ENCODE measurements at places on chromosomes 2 and 18.

DNA sequence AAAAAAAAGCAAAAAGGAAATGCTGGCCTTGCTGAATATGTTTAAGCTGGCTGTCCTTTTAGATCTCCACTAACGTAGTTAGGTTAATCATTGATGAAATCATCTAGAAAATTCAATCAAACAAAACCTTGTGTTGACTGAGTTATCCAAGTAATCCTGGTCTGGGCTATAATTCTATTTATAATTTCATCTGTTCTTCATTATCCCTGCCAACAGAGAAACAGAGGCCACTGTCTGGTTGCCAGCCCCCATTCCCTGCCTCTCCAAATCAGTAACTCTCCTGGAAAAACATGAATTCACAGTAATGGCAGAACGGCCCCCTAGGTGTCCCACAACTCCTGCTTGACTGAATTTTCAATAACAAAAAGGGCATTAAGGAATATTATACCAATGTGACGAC is 24.6 kb downstream of the DOCK10 start:
- DNase-seq = no peak

GRCh38 chr2:8376603-8377410 is 305.0 kb upstream of the ID2 start:
- no peak for DNase-seq

DNA sequence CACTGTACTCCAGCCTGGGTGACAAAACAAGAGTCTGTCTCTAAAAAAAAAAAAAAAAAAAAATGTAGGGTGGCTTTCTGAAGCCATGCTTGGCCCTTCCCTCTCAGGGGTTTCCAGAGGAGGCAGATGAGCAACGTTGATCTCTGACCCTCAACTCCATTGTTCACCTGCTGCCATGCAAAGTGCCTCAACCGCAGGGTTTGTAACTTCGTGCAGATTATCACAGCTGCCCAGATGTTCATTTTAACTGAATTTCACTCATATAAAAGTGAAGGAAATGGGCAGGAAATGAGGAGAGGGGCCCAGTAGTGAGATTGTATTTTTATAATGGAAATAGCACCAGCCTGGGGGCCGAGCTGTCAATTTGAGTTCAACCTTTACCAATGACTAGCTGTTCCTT is 14.9 kb upstream of the B3GNT2 start:
- no peak for DNase-seq

DNA sequence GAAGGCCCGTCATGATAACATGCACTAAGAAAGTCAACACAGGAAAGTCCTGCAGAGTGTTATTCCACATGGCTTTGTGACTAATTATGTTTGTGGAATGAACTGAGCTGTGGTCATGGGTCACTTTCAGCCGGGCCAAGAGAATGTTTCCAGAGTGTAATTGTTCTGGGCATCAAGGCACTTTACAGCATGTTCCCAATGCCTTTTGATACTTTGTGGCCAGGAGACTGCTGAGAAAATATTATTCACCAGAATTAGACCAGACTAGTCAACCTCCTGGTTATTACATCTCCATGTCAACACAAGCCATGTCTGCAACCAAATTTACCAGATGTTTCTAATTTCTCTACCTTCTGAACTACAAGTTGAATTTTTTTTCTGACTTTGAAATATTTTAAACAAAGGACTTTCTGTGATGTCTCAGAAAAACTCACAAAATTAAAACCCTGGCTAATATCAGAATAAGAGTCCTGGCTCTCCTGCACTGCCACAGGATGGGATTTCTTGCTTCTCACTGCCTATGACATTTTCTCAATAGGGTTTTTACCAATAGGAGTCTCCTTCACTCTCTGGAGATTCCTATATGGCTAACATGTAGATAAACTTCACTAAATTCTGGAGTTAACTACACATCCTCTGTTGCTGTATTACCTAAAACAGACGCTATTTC is 90.6 kb upstream of the WDR75 start:
- DNase-seq = no peak

All from activated T-cell treated with anti-CD3 and anti-CD28 coated beads for 4 hours (primary cell).